Astrocyte (in vitro differentiated cells and primary cell): ENCODE measurements at places on chromosomes 1 and 21. TPM values are rescaled to one million over a fixed set of nuclear protein-coding genes. Genes with fewer than 3 reads are reported as not detected.

CTSK gene
- total RNA-seq, result 3.9 and 4.0 TPM in 2 replicates

FTCD gene
- total RNA-seq, result 1.9 and 2.0 TPM in 2 replicates

SESN2 gene
- 74.6 and 78.3 TPM in 2 replicates for total RNA-seq

ETV3L gene
- total RNA-seq, result not detected in 2 replicates

- no peaks in the 10 kb centered on the region for H3K27me3 ChIP-seq
- H3K4me3 ChIP-seq, result no peak overlapping the region
- H3K27ac ChIP-seq, result no peak overlapping the region
- H3K36me3 ChIP-seq, result no peaks in the 10 kb centered on the region
Measured at GRCh38 chr1:52288286-52288685, 77.7 kb downstream of the CC2D1B start.

DNA sequence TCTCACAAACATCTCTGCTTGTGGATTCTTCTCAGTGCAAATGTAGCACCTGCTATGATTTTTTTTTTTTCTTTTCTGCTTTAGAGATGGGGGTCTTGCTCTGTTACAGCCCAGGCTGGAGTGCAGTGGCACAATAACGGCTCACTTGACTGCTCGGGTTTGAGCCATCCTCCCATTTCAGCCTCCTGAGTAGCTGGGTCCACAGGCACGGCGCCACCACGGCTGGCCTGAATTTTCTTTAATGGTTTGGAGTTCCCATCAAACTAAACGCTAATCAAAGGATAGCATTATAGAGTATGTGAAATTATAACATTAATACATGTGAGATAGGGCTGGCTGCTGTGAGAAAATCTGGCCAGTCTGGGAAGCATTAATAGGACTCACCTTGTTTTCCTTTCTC lies 7.2 kb upstream of the PTGER3 start:
- H3K36me3 ChIP-seq, result peaks cover 10% of the 10 kb centered on the region
- DNase-seq, result no peak
- no peak overlapping the region for H3K4me3 ChIP-seq
- peaks cover 3% of the 10 kb centered on the region for H3K27me3 ChIP-seq
- no peak overlapping the region for H3K27ac ChIP-seq

DNA sequence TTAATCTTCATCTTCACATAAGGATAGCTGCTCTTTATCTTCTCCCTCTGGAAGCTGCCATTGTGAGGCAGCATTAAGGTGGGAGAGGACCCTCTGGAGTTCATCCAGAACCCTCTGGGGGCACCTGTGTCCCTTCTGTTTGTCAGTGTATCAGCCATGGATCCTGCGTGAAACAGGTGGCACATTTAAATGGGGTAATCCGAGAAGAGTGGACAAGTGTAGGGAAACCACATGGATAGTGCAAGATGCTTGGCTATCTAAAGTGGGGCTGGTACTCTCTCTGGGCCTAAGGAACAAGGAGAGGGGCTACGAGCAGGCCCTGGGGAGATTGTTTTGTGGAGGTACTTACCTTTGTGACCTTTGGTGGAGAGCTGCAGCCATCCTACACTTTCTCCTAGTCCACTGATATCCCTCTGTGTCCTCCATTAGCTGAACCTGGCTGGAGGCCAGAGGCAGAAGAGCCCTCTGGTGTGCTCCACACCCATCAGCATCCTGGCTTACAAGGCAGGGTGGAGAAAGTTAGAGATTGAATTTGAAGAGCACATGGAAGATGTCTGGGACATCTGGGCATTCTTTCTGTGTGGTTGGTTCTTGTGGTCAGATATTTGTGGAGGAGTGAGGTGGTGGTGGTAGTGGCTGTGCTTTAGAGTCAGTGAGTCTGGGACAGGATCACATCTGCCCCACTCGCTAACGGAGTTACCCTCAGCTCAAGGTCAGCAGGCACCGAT lies 117.7 kb downstream of the FGGY start:
- no peaks in the 10 kb centered on the region for H3K36me3 ChIP-seq
- peak; percentile 85 for DNase-seq
- H3K27me3 ChIP-seq, result no peaks in the 10 kb centered on the region
- no peaks in the 10 kb centered on the region for H3K4me1 ChIP-seq
- H3K4me3 ChIP-seq, result no peak overlapping the region

- no peaks in the 10 kb centered on the region for H3K36me3 ChIP-seq
- no peak overlapping the region for H3K4me3 ChIP-seq
- H3K27me3 ChIP-seq, result no peaks in the 10 kb centered on the region
- H3K27ac ChIP-seq, result no peak overlapping the region
- DNase-seq, result no peak
Measured at GRCh38 chr21:39159342-39160063, 23.7 kb downstream of the PSMG1 start.

GRCh38 chr1:233554037-233554436 lies 59.9 kb upstream of the KCNK1 start:
- peaks cover 3% of the 10 kb centered on the region for H3K4me1 ChIP-seq
- no peak overlapping the region for H3K27ac ChIP-seq
- H3K27me3 ChIP-seq, result peaks cover 3% of the 10 kb centered on the region
- no peaks in the 10 kb centered on the region for H3K36me3 ChIP-seq

- no peak for DNase-seq
- H3K27me3 ChIP-seq, result no peaks in the 10 kb centered on the region
- no peak overlapping the region for H3K4me3 ChIP-seq
- no peak overlapping the region for H3K27ac ChIP-seq
- H3K4me1 ChIP-seq, result no peaks in the 10 kb centered on the region
Measured at GRCh38 chr1:84642774-84643173, 47.5 kb downstream of the SSX2IP start.

DNA sequence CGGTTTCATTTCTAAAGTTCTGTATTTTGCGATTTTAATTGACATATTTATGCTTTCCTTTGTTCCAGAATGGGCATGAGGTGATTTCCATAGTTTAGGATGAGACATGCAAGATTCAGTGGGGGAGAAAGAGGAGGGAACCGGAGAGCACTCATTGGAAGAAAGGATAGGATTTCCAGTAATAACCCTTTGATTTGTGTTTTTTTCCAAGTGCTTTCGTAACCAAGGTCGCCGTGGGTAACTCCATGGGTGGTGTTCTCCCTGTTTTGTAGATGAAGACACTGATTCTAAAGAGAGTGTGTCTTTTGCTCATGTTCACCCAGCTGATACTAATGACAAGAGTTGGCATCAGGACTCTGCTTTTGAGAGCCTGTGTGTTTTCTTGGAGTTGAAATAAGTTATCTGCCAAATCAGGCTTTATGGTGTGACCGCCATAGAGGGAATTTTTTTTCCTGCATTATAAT lies 170.1 kb downstream of the DHRS3 start:
- peak overlapping the region; percentile 76 for H3K27ac ChIP-seq
- H3K4me3 ChIP-seq, result no peak overlapping the region
- H3K36me3 ChIP-seq, result no peaks in the 10 kb centered on the region
- no peaks in the 10 kb centered on the region for H3K27me3 ChIP-seq
- peak; percentile 80 for DNase-seq

DNA sequence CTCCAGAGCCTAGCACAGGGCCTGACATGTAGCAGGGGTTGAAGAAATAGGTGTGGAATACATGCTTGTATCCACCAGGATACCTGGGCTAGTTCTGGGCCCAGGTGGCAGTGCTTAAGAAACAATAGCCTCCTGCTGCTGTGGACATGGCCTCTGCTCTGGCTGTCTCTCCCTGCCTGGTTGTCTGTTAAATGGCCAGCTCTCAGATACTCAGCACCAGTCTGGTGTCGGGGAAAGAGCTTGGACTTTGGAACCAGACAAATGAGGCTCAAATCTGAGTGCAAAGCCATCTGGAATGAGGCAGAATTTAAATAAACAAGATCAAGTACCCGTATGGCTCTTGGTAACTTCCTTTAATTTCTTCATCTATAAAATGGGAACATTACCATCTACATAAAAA lies 31.5 kb downstream of the SESN2 start:
- H3K4me1 ChIP-seq, result no peaks in the 10 kb centered on the region
- no peak for DNase-seq
- no peak overlapping the region for H3K27ac ChIP-seq
- no peaks in the 10 kb centered on the region for H3K27me3 ChIP-seq

DNA sequence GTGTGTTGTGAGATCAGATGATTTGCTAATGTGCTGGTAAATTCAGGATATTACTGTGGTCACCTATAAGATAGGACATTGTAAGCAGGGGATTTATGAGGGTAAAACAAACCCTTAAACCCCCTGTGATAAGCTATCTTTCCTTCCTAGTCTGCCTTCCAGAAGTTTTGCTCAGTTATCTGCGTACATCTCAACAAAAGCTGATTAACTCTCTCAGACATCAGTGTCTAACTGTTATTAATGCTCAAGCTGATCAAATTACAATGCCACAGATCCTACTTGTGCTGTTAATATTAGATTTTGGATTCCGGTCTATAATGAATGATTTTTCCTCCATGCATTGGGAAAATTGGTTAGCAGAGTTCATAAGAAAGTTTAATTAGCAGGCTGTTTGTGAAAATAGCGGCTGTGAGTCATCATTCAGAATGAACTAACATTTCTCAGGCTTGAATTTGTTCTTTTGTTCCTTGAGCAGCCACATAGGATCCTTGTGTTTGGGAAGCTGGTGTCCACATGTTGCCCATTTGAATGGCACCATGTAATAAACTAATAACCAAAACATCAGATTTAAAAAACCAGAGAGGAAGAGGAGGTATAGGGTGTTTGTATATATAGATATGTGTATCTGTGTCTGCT lies 48.7 kb downstream of the ELAVL4 start:
- H3K4me3 ChIP-seq, result no peak overlapping the region
- H3K36me3 ChIP-seq, result no peaks in the 10 kb centered on the region
- H3K27ac ChIP-seq, result no peak overlapping the region
- H3K4me1 ChIP-seq, result no peaks in the 10 kb centered on the region

DNA sequence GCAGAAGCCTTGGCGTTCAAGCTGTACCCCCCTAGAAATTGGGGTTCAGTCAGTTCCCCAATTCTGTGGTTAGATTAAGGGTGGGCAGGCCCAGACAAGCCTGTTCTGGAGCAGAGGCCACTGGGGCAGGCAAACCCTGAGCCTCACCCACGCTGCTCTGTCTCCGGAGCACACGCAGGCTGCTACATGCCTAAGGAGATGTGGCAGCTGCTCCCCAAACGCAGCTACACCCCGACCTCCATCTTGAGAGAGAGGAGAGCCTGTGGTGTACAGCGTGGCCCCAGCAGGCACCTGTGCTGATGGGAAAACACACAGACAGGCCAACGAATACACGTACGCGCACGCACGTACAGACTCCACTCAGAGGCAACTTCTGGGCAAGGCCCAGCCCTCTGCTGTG lies 33.9 kb upstream of the GRHL3 start:
- H3K27me3 ChIP-seq, result peaks cover 11% of the 10 kb centered on the region
- no peak overlapping the region for H3K27ac ChIP-seq
- no peak overlapping the region for H3K4me3 ChIP-seq
- no peak for DNase-seq
- H3K4me1 ChIP-seq, result peaks cover 21% of the 10 kb centered on the region
- H3K36me3 ChIP-seq, result no peaks in the 10 kb centered on the region
